T47D (cell line): ENCODE measurements at places on chromosomes 12 and 14.

DNA sequence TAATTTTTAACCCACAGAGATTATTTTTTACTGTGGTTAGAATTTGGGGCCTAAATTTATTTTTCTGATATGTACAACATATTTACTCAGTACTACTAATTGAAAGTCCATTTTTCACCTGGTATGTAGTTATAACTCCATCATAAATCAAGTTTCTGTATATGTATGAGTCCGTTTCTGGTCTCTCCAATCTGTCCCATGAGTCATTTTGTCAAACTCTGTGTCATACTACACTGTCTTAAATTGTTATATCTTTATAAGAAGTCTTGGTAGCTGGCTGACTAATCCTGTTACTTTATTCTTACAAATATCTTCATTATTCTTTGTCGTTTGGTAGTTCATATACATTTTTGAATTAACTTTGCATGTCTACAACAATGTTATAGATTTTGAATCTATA, 344.0 kb downstream of the PDZRN4 start:
- DNase-seq = no peak

- no peak for DNase-seq
Observed at GRCh38 chr12:68451261-68452077, 119.3 kb upstream of the MDM1 start.

DNA sequence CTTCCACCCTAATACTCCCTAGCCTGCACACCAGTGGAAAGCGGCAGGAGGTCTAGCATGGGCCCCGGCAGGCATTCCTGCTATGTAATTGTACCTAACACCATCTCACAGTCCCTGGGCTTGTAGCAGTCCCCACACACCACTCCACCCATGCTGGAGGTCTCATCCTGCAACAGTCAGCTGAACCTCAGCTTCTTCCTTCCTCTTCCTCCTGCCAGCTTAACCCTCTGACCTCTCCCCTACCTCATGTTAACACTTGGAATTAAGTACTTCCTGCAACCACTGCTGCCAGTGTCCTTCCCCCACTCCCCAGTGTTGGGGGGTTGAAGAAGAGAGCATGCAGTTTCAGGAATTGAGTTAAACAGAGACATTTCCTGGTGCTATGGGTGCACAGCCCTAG, 7.6 kb downstream of the ADCY4 start:
- DNase-seq = no peak

DNA sequence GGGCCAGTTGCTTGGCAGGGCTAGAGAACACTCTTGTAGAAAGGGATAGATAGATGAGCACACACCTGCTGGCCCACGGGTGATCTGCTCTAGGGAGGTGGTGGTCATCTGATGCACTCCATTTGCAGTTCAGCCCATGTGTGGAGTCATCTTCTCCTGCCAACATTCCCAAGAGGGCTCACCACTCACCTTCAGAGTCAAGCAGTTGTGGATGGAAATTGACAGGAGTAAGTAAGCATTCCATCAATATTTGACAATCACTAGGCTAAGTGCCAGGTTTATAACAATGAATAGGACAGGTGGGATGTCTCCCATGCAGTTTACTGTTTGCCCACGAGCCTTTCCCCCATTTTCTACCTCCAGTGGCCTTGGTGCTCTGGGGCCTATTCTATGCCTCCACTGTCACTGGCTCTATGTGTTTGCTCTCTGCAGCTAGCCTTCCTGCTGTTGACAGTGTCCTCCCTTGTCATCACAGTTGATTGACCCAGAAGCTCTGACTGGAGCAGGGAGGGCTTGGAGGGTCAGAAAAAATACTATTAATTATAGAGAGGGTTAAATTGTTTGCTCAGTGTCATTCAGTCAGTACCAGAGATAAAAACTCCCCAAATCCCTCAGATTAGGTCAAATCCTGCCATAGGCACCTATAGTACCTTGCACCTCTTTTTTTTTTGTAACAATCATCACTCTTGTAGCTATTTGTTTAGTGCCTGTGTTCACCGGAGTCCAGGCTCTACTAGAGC, 134.6 kb upstream of the PZP start:
- DNase-seq = no peak

DNA sequence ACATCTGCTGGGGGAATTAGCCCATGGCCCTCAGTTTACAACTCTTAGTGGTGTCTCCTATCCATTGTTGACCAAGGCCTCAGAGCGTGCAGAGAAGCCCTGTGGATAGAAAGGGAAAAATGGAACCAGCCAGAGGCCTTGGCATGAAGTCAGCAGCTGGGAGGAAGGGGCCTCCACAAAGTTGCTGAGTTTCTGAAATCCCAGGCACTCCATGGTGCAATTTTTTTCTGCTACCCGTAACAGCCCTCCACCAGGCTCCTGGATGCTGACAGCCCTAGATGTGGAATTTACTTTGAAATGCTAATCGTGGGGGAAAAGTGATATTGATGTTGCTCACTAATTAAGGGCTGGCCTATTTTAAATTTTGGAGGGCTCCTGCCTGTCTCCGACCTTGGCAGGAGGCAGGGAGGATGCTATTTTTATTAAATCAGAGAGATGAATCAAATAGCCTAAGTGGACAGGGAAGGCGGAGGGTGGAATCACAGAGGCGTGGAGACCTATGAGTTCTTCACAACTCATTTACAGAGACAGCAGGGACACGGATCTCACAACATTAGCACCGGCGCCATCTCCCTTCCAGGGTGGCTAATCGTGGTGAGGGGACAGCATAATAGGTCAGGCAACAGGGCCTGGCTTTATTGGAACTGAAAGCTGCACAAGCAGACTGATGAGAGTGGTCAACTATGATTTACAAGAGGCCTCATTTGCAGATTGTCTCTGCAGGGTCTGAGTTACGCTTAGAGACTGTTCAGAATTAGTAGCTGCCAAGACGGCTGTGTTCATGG, 99.8 kb upstream of the WSCD2 start:
- DNase-seq = no peak

DNA sequence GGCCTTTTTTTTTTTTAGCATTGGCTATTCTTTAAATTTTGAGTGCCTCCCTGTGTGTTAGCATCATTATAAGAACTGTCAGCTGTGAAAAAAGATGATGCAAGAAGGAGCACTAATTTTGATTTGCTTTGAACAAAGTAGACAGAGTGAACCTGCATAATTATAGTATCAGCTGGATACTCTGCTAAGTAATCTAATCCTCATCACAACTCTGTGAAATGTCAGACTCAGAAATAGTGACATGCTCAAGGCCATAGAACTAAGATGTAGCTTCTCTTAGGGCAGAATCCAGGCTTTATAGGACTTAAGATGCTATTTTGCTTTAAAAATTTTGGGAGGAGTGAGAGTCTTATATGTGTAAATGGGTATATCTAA, 31.9 kb downstream of the FBXO34 start:
- DNase-seq = no peak

GRCh38 chr12:91249518-91250272, 67.1 kb upstream of the DCN start:
- DNase-seq = no peak

- DNase-seq = no peak
Observed at GRCh38 chr12:105783983-105784947, 354.5 kb downstream of the NUAK1 start.

- DNase-seq = no peak
Observed at GRCh38 chr12:50924131-50924438, 28.3 kb upstream of the HIGD1C start.

DNA sequence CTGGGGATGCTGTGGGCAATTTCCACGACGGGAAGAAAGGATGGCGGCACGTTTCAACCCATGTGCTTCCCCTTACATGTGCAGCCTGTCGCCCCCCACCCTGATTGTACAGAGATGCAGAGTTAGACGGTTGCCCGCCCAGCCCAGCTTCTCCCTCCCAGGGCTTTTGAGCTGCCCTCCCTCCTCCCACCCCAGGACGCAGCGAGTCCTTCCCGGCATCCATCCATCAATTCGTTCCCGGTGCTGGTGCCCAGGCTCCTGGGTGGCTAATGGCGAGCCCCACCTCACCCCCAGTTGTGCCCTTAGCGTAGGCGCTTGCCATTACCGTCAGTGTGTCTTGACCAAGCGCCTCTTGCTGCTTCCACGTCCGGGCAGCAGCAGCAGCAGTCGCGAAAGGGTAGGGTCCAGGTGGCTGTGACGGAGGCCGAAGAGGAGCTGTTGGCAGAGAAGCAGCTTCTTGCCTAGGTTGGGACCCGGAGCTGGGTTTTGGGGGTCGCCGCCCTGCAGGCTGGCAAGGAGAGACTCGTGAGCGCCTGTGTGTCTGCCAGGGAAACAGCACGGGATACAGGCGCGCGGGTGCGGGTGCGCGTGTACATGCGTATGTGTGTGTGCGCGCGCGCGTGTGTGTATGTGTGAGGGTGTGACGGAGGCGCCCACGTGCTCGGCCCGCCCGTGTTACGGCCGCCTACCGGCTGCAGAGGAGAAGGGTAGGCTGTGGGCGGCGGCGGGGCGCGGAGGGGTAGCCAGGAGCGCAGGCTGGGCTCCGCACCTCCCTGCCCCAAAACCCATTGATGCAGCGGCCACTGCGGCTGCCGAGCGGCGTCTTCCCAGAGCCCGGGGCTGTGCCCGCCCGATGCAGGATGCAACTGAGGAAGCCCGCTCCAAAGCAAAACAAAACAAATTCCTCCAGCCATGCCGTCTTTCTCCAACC, at the start of gene SLC6A15:
TSS of gene SLC6A15 (minus strand) at position 602 of the 931 bp plus-strand sequence. CDS start 20,679 bp downstream, outside the sequence.
- DNase-seq = no peak

DNA sequence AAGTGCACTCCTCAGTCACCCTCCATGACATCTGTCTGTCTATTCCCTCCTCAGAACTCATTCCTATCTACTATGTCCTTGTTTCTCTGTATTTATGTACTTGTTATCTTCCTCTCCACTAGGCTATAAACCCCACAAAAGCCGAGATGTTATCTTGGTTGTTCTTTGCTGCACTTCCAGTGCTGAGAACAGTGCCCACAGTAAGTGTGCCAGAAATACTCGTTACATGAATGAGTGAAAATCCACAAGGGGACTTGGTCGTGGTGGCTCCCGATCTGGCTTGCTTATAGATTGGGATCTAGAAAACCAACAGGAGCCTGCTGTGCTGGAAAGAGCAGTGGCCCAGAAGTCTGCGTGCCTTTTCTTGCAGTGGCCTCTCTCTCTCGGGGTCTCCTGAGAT, 111.9 kb upstream of the PRMT8 start:
- peak; percentile 3 for DNase-seq

DNA sequence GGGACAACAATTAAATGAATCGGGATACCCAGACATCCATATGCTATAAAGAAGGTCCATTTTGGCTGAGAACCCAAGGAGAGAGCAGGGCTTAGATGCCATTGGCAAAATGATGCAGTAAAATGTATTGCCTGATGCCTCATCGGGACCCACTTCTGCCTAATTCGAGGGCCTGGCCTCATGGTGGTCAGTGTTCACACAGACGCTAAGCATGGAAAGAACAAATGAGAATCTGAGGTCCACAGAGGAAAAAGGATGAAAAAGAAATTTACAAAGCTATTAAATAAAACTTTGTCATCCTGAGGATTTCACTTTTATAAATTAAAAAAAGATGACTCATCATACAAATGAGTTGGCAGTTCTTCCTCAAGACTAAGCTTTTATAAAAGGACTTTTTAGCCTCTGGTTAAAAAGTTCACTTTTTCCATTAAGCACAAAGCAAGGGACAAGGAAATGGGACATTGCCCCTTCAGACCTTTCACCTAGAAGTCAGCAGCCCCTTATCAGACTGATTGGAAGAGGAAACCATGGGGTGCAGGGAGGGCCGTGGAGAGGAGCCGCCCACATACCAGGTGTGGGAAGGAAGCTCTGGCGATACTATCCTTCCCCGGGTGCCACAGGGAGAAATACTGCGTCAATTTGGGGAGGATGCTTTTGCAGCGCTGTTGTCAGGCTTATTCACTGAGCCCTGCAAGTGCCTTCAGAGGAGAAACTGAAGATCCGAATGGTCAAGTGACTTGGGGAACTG, 176.0 kb downstream of the EGLN3 start:
- no peak for DNase-seq

DNA sequence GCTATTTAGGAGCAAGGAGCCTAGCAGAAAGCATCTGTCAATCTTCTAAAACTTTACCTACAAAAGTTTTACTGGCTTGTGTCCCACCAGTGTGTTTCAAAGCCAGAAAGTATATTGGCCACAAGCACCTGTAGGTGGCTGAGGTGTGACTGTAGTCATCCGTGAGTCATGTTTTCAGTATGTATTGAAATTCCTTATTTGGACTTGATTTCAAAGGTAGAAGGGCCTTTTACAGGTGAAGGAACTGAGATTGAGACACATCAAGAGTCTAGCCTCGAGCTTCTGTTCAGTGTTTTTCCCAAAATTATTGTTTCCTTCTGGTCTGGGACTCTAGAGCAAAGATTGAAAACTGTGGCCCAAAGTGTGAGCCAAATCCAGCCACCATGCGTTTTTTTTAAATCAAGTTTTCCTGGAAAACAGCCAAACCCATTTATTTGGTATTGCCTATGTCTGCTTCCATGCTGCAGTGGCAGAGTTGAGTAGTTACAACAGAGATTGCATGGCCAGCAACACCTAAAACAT, 195.3 kb upstream of the BCL2L14 start:
- no peak for DNase-seq

DNA sequence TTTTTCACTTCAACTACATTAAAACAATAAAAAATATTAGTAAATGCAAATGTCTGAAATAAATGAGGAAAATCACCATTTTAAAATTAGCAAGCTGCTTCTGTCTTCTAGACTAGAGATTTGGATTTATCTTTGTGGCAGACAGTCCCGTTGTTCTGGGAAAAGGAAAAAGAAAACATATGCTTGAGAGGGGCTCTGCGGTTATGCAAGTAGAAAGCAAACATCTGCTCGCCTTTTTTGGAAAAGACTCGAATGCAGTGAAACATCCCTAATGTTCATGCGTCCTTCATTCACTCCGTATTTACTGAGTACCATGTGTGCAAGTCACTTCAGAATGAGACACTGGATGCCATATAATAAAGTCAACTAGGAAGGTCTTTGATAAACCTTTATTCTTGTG, 44.9 kb downstream of the IFNG start:
- DNase-seq = no peak

GRCh38 chr14:61875483-61875882, 113.3 kb downstream of the SNAPC1 start:
- no peak for DNase-seq
